Chondrocyte (in vitro differentiated cells): ENCODE measurements at places on chromosomes 16 and 17. TPM values are rescaled to one million over a fixed set of nuclear protein-coding genes. Genes with fewer than 3 reads are reported as not detected.

DNA sequence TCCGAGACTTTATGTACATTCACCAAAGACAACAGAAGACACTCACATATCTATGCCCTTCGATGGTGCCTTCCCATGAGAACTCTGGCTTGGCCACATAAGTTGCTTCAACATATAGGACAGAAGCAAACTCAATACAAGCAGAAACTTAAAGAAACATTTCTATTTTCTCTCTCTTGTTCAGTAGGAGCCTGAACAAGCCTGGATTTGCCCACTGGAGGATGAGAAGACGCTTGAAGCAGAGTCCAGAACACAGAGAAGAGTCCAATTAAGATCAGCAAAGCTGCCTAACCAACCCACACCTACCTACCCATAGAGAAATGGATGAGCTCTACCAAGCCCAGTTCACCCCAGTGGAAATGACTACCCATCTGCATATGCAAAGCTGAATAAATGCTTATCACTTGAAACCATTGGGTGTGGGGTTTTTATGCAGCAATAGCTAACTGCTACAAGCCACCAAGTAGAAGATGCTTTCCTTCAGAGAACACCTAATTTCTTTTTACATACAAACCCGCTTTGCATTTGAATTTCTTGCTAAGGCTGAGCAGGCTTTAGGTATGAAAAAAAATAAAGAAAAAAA is 337.9 kb upstream of the DYNLRB2 start:
- DNase-seq, result no peak

DNA sequence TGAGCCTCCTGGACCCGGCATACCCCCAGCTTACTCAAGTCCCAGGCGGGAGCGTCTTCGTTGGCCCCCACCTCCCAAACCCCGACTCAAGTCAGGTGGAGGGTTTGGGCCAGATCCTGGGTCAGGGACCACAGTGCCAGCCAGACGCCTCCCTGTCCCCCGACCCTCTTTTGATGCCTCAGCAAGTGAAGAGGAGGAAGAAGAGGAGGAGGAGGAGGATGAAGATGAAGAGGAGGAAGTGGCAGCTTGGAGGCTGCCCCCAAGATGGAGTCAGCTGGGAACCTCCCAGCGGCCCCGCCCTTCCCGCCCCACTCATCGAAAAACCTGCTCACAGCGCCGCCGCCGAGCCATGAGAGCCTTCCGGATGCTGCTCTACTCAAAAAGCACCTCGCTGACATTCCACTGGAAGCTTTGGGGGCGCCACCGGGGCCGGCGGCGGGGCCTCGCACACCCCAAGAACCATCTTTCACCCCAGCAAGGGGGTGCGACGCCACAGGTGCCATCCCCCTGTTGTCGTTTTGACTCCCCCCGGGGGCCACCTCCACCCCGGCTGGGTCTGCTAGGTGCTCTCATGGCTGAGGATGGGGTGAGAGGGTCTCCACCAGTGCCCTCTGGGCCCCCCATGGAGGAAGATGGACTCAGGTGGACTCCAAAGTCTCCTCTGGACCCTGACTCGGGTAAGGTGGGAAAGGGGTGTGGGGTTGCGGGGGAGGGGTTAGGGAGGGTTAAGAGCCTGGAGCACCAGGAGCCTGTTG is 1.6 kb downstream of the SENP3 start:
- DNase-seq, result no peak

DNA sequence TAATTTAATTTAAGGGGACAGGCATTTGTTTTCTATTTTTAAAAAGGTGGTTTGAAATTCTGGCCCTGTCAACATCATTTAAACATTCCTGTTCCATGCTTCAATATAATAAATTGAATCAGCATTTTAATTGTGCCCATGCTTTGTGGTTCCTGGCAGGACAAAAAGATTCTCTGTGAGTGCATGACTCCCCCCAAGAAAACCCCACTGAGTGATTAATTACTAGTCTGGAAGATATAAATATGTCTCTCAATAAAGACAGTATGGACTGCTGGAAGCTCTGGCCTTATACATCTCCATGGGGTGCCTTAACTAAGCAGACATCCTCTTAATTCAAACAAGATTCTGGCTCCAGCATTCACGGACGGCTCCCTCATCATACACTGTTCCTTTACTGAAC is 95.0 kb upstream of the PSMD7 start:
- DNase-seq, result no peak

DNA sequence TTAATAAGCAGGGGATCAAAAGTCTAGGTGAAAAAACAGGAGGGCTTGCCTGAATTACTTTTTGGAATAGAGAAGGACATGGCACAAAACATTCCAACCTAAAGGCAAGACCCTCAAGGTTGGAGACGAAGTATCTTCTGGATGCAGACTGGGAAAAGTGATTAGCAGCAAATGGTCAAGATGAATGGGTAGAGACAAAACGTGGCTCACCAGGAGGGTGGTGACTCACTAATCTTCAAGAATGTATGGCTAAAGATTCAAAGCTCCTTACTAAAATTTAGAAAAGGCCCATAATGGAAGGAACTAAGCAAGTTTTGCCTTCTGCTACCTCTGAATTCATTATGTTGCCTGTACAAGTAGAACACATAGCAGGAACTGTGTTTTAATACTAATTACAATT is 469.5 kb upstream of the RBFOX1 start:
- DNase-seq, result no peak

DNA sequence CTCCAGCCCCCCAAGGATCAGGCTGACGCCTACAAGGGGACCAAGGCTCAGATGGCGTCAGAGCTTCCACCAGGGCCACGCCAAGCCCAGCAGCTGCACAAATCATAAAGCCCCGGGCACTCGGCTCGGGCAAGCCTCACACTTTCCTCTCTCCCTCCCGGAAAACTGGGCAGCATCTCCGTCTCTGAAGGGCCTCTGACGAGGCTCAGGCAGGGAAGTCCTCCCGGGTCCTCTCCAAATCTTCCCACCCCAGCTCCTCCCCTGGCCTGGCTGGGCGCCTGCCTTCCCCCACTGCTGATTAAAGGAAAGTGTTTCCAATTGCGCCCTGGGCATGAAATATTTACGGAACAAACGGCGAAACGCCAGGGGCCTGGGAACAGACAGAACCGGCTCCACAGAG is 38.5 kb downstream of the PIEZO1 start:
- DNase-seq, result no peak

DNA sequence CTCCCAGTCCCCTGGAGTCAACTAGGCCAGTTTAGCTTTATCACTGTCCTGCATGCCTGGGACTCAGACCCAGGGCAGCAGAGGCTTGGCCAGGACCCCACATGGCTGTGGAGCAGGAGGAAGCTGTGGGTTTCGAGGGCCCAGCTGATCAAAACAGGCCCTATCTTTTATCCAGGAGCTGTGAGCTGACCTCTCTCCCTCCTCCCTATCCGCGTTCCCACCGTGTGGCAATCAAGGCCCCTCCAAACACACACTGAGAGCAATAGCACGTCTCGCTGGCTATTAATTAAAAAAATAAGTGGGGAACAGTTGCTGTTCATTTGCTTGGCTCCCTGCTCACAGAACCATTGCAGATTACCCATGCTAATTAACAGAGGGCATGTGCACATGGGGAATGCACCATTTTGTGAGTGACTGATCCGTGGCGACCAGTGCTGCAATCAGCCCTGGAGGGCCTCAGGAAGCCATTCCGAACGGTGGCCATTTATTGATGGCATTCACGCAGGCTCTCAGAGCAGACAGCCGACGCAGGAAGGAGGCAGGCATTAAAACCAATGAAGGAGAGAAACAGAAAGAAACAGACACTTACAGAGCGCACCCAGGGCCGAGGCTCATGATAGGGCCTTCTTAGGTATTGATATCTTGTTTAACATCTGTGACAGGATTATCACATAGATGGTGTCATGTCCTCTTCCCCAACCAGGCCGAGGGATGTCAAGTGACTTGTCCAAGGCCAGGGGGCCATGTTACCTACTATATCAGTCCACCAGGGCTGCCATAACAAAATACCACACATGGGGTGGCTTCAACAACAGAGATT is 157.1 kb downstream of the KATNIP start:
- DNase-seq, result peak; percentile 24

- DNase-seq, result no peak
Observed at GRCh38 chr17:48545022-48545375, at the start of gene HOXB2. Gene HOXB2, minus strand, starts transcription at chr17:48545109. Its CDS starts 198 bp downstream, at chr17:48544911.

GRCh38 chr17:2184993-2185931 is 118.3 kb downstream of the SMG6 start:
- no peak for DNase-seq

DNA sequence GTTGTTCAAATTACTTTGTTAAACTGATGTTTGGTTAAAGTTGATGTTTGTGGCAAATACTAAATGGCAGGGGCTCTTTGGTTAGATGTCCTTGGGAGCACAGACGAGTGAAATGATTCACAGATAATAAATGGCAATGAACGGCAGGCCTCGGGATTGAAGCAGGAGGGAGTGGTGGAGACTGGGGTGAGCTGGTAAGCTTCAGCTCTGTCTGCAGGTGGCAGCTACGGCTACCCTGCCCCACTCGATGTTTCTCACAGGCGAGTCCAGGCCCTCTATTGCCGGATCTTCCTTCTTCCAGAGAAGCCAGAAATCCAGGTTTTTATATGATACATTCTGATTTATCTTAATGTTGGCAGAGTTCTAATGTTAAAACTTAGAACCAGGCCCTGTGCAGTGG is 144.8 kb upstream of the CACNG5 start:
- DNase-seq, result no peak

DNA sequence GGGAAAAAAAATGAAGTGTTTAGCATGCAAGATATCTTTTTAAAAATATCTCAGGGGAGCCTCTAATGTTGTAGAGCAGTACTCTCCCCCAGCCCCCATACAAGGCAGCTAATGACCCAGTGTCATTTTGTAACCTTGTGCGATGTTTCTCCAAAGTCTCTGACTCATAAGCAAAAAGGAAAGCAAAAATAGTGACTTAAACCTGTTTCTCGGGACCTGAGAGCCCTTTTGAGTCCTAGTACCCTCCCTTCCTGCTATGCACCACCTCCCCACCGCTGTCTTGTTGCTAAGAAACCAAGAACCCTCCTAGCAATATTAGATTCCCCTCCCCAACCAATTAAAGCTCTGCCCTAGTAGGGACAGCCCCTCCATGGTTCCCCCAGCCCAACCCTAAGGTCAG is 2.8 kb downstream of the MYCBPAP start:
- DNase-seq, result no peak

DNA sequence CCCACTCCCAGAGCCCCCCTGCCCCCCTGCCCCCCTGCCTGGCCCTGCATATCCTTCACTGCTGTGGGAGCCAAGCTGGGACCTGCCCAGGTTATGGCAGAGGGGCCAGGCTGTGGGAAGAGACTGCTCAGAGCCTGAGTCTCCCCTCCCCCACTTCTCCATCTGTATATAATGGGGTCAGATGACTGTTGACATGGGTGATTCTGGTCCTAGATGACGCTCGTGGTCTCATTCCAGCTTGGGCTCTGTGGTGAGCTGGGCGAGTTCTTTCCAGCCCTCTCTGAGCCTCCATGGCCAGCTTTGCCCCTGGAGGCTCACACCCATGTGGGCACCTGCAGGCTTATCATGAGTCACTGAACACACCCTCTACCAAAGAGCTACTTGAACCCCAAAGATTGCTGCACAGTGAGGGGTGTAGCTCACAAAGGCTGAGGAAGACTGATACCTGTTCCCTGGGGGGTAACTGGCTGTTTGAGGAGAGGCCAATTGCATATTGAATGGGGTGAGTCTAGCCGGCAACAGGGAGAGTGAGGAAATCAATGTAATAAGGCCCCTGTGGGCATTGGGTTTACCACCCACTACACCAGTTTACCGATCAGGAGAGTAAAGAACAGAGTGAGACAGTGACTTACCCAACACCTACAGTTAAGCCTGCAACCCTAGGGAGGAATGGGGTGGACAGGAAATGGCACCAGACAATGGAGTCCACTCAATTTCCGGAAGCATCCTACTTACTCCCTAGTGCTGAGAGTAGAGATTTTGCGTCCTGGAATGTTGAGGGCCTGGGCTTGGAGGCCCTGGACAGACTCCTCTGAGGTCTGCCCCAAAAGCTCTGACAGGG is 4.2 kb upstream of the SREBF1 start:
- no peak for DNase-seq

- no peak for DNase-seq
Observed at GRCh38 chr16:58638148-58639036, 8.8 kb upstream of the CNOT1 start.

DNA sequence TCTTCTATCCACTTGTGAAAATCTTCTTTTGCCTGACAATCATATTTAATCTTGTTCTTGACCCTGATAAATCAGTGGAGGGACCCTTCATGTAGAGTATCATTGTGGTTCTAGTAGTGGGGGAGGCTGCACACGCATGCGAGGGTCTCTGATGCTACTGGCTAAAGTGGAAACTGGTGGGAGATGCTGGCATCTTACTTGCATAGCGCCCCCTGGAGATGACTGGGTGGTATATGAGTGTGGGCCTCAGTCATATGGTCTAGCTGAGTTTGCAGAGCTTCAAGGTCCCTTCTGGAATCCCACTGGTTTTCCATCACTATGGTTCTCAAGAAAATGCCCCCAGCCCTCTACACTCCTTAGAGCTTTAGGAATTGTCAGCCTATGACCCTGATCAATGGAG is 236.4 kb upstream of the AXIN2 start:
- DNase-seq, result no peak

DNA sequence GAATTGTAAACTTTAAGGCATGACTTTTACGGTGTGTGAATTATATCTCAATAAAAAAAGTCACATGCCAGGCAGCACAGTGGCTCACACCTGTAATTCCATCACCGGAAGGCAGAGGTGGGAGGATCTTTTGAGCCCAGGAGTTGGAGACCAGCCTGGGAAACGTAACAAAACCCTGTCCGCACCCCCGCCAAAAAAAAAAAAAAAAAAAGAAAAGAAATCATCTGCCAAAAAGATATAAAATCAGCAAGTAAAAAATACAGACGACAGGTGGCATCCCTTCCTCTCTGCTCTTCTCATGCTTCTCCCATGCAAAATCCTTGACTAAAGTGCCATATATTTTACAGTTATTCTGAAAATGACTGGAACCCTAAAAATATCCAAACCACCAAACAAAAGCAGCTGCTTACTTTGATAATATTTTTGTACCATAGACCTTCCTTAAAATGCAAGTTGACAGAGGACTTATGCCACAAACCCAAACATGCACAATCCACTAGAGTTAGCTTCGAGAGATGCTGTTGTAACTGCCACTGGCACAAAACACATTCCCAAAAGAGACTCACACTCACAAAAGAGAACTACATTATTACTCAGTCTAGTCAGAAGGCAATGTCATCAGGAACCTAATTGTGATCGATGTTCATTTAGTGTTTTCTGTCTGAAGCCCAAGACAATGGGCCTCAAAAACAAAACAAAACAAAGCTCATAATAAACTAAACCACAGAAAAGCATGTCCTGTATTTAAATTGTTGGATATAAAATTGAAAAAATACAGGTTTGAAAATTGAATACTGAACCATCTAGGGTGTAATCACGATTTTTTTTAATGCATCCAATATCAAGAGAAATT is 2.4 kb downstream of the CRLF3 start:
- DNase-seq, result no peak

- DNase-seq, result peak; percentile 80
Observed at GRCh38 chr16:89337965-89338364, 120.5 kb downstream of the ZNF778 start.

AHSP gene
- not detected in 3 replicates for total RNA-seq

MAZ gene
- total RNA-seq, result 318 to 359 TPM (median 358 TPM) in 3 replicates

SECTM1 gene
- total RNA-seq, result 1.3 to 2.5 TPM (median 2.1 TPM) in 3 replicates

RRAD gene
- total RNA-seq, result 0.75 to 6.5 TPM (median 4.4 TPM) in 3 replicates

PRKCB gene
- not detected in 3 replicates for total RNA-seq

CCDC200 gene
- total RNA-seq, result not detected in 3 replicates

ITGB3 gene
- total RNA-seq, result 0.85 to 11.4 TPM (median 10.5 TPM) in 3 replicates
